ENCODE measurements at places on chromosomes 5 and 9.

- DNase-seq = peak; percentile 3
Observed at GRCh38 chr5:111635151-111635902, 121.7 kb downstream of the NREP start.

- DNase-seq = no peak
Observed at GRCh38 chr9:127835991-127836516, 18.4 kb downstream of the ENG start.

- DNase-seq = peak; percentile 36
Observed at GRCh38 chr9:76302947-76303550, 91.2 kb downstream of the RFK start.

DNA sequence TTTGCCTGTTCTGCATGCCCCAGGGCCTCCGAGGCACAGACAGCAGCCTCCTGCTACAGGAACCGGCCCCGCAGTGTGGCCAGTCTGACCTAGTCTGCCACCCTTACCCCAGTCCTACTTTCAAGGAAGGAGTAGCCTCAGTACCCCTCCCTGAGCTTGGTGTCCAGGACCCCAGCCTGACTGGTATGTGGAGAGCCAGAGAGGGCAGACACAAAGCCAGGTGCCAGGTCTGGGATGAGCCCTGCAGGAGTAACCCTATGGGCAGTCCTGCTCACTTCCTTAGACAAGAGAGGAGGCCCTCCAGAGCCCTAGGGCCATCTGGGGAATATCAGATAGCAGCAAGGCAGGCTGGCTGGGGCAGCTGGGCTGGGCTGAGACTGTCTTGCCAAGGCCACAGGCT, 67.8 kb downstream of the NRG2 start:
- no peak for DNase-seq

DNA sequence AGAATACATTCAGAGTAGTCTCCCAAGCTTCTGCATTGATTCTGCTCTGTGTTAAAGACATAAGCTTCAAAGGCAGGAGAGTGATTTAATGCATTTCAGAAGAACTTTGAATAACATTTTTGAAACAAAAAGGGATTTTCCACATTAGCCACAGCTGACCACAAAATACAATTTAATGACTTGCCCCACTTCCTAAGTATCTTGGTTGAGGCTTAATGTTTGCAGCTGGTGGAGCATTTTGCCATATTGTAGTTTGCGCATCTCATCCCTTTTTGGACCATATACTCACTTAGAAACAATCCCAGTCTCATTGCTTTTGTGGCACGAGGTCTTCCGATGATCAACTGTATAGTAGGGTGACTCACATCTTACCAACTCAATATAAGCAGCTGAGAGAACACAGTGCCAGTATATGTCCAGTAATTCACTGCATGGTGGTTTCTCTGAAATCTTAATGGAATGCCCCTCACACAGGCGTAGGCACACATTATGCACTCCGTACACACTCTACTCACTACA, 455.8 kb upstream of the PTGER4 start:
- DNase-seq = no peak

DNA sequence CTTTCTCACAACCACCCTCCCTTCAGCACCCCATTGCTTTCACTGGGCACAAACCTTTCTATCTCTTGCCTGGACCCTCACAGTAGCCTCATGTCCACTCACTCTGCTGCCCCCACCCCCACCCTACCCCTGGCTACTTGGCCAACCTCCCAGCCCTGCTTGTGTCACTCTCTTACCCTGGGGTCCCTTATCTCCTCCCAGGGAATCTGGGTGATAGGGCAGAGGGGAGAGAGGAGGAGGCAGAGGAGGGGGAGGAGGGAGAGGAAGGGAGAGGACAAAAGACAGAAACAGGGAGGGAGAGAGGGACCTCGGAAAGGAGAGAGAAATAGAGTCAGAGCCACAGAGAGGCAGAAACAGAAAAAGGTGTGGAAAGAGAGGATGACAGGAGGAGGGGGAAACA, 25.0 kb upstream of the KIF12 start:
- no peak for DNase-seq

- DNase-seq = peak; percentile 21
Observed at GRCh38 chr5:83564069-83564749, 92.7 kb downstream of the VCAN start.

- peak; percentile 67 for DNase-seq
Observed at GRCh38 chr9:101791938-101792337, 53.5 kb upstream of the GRIN3A start.

DNA sequence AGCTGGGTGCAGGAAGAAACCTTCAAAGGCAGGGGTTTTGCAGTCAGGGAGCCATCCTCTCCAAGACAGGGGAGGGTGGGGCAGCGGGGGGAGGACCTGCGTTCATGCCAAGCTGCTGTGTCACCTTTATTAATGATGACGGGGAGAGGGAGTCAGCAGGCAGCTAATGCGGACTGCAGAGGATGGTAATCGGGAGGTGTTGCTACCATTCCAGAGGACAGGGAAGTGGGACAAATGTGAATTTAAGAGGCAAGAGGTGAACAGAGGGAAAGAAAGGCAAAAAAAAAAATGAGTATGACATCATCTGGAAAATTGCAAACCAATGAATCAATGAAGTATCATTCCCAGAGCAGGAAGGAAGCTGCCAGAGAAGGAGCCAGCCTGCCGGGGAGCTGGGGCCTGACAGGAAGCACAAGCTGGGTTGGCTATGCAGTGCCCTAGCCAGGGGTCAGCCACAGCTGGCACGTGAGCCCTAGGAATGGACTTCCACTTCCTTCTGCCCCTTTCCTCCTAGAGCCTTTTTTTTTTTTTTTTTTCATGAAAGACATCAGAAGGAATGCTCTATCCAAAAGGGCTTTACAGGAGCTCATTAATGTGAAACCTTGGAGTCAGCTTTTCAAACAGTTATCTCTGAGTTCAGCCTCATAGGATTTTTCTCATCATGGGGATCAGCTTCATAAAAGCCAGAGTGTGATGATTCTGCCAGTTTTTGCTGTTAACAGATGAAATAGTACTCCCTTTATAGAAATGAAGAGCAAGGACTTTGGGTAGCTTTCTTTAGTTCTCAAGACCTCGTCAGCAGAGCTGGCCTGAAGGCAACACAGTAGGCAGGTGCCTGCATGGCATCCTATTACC, 9.2 kb downstream of the INSYN2B start:
- DNase-seq = no peak

DNA sequence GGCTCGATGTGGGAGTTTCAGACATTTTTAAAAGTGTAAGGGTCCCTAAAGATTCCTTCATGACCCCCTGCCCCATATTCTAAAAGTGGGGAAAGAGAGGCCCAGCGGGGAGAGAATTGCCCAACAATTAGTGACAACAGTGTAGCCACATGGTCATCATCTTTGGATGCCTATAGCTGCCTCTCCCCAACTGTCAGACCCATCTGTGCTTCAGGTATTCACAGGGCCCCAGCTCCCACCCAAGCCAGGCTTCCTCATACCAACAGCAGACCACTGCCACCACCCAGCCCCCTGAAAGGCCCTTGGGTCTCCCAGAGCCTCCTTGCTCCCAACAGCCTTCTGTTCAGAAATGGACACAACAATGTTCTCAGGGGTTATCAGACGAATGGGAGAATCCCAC, 4.1 kb downstream of the BICD2 start:
- DNase-seq = no peak

DNA sequence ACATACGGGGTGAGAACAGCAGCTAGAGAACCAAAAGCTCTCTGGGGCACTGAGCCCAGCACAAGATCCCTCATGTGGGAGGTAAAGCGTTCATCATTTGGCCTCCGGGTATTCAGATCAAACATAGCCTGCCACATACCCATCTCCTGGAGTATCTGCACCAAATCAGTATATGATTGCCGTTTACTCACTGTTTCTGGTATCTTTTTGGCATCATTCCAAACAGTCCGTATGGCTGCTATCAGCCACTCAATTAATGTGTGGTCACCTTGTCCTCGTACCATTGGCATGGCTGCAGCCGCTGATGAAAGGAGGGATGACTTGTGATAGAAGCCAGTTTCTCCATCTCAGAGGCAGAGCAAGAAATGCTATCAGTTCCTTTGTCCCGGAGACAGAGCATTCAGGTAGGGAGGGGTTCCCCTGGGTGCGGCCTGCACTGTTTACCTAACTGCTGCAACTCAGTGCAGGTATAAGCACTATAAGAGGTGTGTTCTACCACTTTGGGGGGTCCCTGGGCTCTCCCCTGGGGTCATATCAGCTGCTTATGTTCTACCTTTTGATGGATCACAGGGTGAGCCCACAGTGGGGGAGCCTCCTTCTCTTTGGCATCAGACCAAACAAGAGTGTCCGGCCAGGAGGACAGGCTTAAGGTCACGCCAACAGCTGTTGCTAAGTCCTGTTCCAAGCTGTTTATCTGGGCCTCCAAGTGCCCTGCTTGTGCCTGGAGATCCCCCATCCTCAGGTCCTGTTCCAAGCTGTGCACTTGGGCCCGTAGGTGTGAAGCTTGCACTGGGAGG, 9.4 kb downstream of the DMAC1 start:
- DNase-seq = no peak

- no peak for DNase-seq
Observed at GRCh38 chr5:50582699-50583098, 83.7 kb upstream of the PARP8 start.

DNA sequence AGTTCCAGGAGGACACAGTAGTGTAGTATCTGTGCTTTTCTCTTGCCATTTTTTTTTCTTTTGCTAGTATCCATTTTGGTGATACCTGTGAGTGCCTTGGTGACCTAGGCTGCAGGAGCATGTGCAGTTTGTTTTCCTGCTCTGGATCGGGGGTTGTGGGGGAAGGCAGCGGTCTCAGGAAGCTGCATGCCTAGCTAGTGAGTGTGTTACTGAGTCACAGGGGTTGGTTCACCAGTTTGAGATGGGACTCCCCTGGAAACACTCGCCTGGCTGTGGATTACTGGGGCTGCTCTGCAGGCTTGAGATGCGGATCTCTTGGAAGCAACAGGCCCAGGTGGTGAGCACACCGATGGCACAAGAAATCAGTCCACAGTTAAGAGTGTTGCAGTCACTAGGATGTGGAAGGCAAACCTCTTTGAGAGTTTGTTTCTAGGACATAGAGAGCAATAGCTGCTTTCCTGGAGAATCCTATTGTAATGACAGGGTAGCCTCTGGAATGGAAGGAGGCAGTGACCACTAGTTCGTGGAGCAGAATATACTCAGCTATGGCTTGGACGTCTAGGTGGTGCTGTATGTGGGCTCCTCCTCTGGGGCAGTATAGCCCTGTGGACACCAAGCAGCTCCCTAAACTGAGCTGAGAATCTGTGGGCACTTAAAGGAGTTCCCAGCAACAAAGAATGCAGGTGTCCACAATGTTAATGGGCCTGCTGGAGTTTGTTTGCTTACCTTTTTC, 20.0 kb upstream of the SPATA31E1 start:
- DNase-seq = no peak

- DNase-seq = no peak
Observed at GRCh38 chr5:1447671-1448361, 2.6 kb upstream of the SLC6A3 start.

GRCh38 chr5:109196087-109196822, 213.5 kb downstream of the PJA2 start:
- DNase-seq = no peak

DNA sequence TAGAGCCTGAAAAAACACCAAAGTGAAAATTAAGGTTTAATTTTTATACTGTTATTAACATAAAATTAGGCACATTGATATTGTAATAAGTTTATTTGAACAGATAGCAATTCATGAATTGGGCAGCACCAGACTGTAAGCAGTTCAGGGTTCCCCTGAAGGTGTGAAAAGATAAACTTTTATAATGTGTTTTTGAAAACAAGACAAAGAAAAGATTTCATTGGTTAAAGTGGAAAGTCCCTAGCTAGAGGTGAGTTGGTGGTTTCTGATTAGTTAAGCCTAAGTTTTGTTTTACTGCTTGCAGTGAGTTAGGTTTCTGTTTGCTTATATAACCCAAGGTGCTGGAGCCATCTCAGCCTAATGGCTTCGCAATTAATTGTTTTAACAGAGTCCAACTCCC, 96.5 kb upstream of the RPS23 start:
- no peak for DNase-seq

DNA sequence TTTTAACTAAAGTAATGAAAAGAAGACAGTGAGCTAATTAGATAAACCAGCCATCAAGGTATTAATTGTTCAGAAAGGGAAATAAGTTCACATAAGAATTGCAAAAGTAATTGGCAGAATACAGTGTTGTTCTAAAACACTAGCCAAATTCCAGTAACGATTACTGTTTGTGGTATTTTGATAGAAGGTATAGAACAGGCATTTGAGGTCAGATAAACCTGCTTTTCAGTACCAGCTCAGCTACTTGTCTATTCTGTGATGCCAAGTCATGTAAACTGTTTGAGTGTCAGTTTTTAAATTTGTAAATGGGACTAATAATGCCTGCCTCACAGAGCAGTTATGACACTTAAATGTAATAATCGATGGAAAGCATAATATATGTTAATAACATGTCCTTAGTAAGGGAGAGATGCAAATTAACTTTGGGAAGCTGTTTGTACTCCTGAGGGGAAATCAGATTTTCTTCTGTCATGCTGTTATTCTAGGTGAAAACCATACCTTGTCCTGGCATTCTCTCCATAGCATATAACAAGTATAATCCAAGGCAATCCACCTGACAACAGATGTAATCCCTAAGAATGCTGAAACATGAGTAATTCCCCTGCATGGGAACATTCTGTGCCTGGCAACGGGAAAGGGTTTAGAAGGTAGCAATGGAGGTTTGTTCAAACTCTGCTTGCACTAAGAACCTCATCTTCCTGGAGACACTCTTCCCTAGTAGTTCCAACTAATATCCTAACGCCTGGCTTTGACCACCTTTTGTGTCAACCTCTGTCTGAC, 509.5 kb upstream of the PAPPA start:
- no peak for DNase-seq

DNA sequence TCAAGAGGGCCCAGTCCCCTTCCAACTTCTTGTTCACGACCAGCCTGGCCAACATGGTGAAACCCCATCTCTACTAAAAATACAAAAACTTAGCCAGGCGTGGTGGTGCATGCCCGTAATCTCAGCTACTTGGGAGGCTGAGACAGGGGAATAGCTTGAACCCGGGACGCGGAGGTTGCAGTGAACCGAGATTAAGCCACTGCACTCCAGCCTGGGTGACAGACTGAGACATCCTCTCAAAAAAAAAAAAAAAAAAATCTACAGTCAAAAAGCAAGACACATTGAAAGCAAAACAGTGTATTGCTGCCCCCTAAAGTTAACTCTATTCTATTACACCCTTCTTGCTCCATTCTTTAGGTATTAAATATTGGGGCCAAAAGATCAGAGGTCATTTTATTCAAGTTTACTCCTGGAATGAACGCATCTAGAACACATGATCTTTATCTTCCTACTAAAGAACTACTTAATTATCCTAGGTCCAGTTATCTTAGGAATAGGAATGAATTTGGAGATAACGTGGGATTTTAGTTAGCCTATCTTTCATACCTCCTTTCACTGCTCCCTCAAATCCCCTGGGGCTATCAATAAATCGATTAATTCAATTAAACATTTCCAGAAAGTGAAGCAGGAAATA, 2.4 kb downstream of the ATG12 start:
- DNase-seq = peak; percentile 44

DNA sequence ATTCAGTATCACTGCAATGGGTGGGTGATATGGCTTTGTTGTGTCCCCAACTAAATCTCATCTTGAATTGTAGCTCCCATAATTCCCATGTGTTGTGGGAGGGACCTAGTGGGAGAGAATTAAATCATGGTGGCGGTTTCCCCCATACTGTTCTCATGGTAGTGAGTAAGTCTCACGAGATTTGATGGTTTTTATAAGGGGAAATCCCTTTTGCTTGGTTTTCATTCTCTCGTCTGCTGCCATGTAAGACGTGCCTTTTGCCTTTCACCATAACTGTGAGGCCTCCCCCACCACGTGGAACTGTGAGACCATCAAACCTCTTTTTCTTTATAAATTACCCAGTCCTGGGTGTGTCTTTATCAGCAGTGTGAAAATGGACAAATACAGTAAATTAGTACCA, 9.5 kb upstream of the NANS start:
- DNase-seq = no peak

All from neuronal stem cell (in vitro differentiated cells).